NCI-H1105 treated with DMSO at 0.1 percent for 48 hours (cell line): ENCODE measurements at places on chromosomes 12 and 14.

DNA sequence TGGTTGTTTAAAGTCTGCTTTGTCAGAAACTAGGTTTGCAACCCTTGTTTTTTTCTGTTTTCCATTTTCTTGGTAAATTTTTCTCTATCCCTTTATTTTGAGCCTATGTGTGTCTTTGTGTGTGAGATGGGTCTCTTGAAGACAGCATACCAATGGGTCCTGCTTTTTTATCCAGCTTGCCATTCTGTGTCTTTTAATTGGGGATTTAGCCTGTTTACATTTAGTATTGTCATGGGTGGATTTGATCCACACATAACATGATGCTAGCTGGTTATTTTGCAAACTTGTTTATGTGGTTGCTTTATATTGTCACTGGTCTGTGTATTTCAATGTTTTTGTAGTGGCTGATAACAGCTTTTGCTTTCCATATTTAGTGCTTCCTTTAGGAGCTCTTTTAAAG is 17.2 kb upstream of the ART4 start:
- no peak for DNase-seq

- DNase-seq: no peak
Measured at GRCh38 chr14:100406505-100407131, 83.5 kb downstream of the SLC25A47 start.

GRCh38 chr14:68364792-68365192 is 428.1 kb downstream of the ZFP36L1 start:
- DNase-seq: no peak

DNA sequence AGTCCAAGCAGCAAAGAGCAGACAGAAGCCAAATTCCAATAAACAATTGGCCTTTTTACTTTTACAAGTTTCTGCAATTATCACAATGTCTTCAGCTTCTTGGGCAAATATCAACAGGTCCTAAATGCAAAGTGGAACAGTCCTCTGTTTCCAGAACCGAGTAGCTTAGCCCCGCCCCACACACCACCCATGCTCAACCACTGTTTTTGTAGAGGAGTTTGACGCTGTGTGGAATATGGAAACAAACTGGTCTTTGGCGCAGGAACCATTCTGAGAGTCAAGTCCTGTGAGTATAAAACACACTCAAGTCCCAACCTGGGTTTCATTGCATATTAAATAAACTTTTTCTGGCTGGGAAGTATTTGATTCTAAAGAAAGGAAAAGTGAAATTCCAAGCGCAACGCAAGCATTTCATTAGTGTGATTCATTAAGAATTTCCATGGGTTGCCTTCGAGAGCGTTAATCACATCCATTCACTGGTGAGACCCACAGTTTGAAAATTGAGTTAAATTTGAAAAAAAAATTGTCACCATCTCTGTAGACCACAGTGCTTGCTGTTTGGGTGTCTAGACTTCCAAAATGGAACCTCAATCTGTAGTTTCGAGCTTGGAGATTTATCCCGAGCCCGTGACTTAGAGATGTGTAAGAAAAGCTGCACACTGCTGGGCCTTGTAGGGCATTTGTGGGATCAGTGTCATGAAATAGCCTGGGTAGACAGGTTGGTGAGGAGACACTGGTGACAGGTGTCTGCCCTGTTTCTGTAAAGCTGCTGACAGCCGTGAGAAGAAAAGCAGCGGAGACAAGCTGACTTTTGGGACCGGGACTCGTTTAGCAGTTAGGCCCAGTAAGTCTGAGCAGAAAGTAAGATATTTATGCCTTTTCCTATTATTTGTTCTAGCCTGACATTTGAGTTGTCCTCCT is 96.1 kb downstream of the DAD1 start:
- DNase-seq: no peak

DNA sequence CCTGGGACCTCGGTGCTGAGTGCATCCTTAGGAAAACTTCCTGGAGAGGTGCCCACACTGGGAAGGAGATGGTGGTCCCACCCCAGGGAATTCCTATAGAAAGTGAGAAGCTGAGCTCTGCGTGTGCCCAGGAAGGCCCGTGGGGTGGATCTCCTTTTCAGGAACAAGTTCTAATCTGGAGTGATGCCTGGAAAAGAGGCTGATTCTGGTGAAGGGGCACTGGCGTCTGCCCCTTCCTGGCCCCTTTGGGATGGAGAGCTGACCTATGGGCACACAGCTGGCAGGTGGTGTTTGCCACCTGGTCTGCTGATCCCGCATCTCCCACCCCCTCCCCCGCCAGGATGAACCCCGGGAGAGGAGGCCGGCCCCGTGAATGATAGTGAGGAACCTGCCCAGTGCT is 142.0 kb upstream of the RTL1 start:
- no peak for DNase-seq

DNA sequence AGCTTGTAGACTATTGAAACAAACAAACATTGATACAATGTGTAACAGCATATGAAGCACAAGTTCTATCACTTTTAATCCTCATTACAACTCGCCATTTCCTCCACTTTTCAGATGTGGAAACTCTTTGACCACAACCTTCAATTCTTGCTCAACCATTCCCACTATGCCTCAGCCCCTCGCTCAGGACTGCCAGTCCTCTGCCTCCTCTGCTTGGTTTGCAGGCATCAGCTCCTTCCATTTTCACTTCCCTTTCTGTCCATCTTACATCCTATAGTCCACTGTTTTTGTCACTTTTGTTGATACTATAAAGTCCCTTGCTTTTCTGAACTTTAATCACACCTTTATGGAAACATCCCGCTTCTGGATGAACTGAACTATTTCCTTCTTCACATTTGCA is 28.2 kb upstream of the CD27 start:
- DNase-seq: no peak

- DNase-seq: no peak
Measured at GRCh38 chr14:94646066-94646465, 33.9 kb downstream of the SERPINA3 start.

DNA sequence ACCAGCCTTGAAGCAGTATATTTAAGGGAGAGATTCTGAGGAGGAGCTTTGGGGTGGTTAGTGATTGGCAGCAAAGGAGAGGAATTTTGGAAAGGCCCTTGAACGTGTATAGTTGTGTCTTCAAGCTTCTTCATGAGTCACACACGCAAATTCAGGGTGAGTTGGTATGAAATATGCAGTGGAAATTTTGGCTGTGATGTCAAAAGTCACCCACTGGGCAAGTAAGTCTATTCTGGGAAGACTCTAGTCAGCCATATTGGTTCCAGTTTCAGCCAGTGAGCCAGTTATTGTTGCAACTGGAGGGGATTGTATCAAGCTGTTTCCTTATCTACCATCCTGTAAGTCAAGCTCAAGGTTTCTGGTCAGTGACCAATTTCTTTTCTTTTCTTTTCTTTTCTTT is 32.0 kb upstream of the VASH1 start:
- DNase-seq: no peak

DNA sequence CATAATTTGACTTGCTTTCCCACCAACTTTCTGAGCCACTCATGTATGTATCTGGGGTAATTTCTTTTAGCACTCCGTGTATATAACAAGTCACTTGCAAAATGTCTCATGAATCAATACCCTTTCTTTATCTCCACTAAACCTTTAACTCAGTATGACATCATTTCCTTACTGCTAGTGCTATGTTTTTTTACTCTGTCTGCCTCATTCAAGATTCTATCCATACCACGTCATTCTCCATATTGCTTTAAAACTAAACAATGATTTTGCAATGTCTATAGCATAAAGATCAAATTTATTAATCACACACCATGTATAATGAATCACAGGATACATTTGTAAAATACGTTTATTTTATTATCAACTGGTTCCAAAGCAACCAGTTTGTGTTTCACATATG is 178.2 kb downstream of the PIK3C2G start:
- no peak for DNase-seq

DNA sequence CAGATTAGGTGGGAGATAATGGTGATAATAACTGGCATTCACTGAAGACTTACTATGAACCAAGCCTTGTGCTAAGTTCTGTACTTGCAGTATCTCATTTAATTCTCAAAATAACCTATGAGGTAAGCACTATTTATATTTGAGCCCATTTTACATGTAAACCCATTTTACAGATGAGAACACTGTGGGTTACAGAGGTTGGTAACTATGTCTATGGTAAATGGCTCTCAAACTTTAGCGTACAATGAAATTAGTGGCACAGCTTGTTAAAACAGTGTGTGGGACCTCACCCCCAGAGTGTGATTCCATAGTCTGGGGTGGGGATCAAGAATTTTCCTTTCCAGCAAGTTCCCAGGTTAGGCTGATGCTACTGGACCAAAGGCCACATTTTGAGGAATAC is 22.2 kb upstream of the JPH4 start:
- no peak for DNase-seq

DNA sequence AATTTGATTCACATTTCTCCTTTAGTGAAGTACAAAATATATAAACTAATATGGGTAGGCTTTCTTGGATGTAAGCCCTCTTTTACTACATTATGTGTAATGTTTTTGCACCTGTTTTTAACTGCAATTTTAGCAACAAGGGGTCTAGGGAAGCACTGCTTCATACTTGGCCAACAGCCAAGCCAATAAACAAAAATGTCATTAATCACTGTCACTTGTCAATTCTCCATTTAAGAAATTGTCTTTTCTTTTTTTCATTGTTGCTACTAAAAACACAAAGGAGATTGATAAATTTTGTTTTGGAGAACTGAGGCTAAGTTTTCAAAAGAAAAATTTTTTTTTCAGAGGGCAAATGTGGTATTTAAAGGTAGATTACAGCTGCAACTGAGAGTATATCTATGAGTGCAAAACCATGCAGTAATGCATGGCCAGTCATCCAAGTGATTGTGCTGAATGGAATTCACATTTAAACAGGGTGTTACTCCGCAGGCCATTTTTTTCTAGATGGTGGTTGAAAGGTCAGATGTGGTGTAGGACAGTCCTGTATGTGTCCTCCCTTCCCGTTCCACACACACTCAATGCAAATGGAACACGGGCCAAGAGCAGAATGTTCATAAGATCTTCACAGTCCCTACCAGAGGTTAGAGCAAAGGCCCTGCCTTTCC is 503.0 kb upstream of the LMO3 start:
- DNase-seq: peak; percentile 90

DNA sequence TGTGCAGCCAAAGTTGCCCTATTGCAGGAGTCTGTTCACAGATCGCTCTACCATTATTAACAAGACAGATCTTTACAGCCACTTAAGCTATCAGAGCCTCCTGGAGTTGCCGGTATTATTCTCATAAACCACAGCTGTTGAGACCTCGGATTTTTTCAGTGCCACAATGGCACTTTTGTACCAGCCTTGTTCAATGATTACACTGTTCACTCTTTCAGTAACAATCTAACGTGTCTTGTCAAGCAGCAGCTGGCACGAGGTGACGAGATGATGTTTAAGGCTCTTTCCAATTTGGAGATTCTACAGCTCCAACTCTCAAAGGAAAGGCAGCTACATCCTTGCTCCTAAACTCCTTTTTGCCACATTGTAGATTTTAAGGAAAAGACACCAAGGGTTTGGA is 30.7 kb downstream of the LRIG3 start:
- DNase-seq: peak; percentile 74

- DNase-seq: no peak
Measured at GRCh38 chr14:77730976-77731497, 23.1 kb downstream of the SLIRP start.

DNA sequence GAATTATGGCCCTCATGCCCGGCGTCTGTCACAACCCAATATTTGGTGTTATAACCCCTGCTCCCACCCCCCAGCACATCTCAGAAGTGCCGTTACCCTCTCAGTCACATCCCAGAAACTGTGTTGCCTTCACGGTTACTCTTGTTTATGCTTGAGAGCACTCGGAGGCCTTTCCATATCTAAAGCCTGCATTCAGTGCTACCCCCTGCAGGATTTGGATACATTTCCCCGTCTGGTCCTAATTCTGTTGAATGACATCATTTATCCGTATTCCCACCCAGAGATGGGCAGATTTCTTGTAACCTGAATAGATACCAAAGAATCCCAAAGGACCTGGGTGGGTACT is 19.1 kb upstream of the FOS start:
- no peak for DNase-seq

DNA sequence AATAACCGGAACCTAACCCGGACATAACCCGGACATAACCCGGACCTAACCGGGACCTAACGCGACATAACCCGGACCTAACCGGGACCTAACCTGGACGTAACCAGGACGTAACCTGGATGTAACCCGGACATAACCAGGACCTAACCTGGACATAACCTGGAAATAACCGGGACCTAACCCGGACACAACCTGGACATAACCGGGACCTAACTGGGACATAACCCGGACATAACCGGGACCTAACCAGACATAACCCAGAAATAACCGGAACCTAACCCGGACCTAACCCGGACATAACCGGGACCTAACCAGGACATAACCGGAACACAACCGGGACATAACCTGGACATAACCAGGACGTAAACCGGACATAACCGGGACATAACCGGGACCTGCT is 6.7 kb upstream of the FBRSL1 start:
- no peak for DNase-seq

- DNase-seq: no peak
Measured at GRCh38 chr12:11624116-11624515, 25.4 kb upstream of the ETV6 start.

GRCh38 chr12:28987538-28988324 is 161.3 kb upstream of the FAR2 start:
- DNase-seq: no peak

GRCh38 chr12:109967383-109968031 is 28.7 kb downstream of the GIT2 start:
- no peak for DNase-seq

- peak; percentile 4 for DNase-seq
Measured at GRCh38 chr14:24095271-24096068, 1.4 kb downstream of the PCK2 start.

DNA sequence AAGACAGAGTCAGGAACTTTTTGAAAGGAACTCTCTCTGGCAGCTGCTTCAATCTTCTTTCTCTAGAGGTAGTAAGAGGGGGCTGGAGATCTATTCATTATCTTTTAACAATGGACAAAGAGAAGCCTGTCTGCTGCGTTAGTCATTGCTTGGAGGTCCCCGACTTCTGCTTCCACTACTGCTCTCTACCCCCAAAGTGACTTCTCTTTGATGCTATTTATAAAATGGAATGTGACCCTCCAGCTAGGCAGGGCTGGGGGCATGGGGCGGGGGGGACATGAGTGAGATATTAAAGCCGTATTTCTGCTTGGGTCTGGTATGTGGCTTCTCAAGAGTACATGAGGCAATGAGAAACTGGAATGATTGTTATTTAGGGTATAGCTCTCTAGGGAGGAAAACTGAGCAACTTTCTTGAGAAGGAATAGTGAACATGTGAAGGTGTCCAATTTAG is 41.4 kb upstream of the NUDT4 start:
- DNase-seq: no peak

GRCh38 chr12:131753005-131753404 is 42.1 kb downstream of the SFSWAP start:
- no peak for DNase-seq

GRCh38 chr14:57352396-57353170 is 37.8 kb upstream of the NAA30 start:
- no peak for DNase-seq
